ENCODE measurements at places on chromosomes 4 and X. TPM values are rescaled to one million over a fixed set of nuclear protein-coding genes. Genes with fewer than 3 reads are reported as not detected.

DNA sequence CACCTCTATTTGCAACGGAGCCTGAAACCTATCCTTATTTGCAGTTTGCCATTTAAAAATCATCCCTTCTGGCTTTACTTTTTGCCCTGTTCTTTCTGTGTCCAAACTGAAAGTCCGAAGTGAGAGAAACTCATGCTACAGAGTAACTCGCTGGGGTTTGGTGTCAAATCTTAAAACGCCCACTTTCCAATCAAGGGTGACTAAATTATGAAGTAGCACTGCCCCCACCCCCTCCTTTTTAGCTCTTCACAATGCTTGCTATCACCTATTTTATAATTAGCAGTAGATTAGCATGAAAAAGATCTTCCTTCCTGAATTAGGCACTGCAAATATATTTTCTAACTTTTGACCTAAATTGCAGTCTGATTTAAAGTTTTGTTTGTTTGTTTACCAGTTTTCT lies 52.5 kb downstream of the VGLL1 start:
- no peak for DNase-seq

GRCh38 chr4:71882113-71882841 lies 98.4 kb upstream of the GC start:
- DNase-seq, result no peak

DNA sequence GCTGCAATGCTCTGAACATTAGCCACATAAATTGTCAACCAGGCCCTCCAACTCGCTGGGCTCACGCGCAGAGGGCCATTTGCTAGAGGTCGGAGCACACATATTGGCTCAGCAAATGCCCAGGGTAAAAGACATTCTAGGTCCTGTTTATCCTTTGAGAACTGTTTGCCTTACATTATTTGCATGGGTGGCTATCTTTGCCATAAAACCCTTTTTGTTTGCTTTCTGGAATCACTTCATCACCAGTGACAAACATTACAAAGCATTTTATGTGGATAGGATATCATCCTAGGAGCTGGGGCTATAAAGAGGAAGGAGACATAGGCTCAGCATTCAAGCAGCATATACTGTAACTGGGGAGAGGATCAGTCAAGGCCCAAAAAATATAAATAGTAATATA lies 149.2 kb upstream of the RAI2 start:
- DNase-seq, result no peak

Gene SH3TC1
- 1.4 TPM for total RNA-seq

- DNase-seq, result no peak
These were observed 158.3 kb downstream of the DMD start for GRCh38 chrX:33053001-33053400.

DNA sequence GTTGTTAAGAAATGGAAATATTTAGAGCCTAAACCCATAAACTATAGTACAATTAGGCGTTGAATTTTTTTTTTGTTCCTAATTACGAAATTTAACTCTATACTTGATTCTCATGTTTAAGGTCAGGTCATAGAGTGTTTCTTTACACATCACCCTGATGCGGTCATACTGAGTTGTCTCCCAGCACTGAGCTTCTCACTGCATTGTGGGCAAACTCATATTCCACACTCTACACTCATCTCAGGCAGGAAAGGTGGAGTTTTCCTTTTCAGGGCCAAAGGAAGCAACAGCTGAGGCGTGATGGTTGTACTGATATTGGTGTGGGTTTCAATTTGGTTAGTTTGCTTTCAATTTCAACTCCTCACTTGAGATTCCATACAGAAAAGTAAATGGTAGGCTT lies 75.4 kb downstream of the FAT4 start:
- no peak for DNase-seq

DNA sequence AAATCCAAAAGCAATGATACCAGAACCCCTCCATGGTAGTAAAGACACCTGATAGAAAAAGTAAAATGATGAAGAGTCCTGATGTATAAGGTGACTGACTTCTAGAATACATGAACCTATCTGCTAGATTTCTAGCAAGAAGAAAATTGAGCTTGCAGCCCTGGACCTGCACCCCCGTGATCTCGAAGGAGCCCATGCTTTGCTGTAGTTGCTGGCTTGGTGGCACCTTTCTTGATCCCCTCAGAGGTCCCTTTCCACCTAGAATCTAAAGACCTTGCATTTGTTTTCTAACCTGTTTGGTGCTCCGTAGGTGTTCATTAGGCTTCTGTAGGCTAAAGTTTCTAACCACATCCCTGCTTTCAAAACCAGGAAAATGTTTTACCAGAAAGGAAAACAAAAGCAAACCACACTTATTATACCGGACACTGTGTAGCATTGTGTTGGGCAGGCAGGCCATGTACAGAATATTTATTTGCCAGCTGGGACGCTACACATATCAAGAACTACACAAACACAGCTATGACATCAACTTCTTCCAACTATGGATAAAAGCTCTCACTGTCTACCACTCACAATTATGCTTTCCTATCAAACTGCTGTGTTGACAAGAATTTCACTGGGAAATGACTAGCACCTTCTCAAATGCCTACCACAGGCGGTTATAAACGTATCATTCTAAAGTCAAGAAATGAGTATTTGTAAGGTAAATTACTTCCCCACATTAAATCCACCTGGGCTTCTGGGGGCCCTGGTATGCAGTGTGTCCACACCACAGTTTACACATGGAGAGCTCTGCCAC lies 316.2 kb downstream of the UNC5C start:
- no peak for DNase-seq

- DNase-seq, result no peak
These were observed 59.1 kb downstream of the MRPL1 start for GRCh38 chr4:77921701-77922100.

DNA sequence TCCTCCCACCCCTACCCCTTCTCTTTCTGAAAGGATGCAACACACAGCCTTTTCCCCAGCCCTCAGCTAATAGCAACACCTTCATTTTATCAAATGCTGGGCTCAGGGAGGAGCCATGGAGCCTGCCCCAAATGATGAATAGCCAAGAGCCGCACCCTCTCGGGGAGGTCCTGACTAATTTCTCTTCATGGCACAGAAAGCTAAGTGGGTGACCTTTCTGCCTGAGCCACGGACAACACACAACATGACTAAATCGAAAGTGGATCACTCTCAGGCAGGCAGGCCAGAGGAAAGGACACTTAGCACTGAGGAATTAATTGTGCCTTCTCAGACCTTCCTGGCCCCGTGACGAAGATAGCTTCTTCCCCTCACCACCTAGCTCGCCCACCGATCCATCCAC lies 165.1 kb upstream of the RAI2 start:
- DNase-seq, result no peak

DNA sequence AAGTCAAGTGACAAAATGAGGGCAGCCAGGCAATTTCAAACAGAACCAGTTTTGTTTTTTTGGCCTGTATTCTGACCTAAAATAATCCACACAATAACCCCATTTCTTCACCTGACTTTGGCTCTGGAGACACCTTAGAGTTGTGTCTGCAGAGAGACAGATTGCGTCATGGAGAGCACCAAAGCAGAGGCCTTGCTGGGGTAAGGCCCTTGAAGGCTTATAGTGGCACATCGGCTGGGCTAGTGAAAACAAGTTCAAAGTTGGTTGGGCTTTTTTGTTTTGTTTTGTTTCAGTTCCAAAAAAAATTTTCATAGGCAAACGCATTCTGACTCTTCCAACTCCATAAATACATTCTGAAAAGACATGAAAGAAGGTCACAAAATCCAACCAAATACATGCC lies 34.4 kb downstream of the PARM1 start:
- no peak for DNase-seq

DNA sequence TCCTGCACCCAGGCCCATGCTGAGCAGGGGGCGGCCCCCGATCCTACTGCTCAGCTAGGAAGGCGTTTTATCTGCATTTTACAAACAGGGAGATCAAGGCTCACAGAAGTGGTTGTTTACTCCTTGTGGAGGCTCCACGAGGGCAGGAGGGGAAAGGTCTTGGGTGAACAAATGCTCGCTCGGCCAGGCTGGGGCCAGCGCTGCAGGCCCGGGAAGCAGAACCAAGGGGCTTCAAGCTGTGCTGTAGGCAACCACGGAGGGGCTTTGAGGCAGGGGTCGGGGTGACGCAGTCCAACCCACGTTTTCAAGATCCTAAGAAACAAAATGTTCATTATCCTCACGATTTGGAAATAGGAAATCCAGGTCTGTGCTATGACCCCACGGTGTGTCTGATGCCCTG lies 125.8 kb downstream of the HMX1 start:
- peak; percentile 46 for DNase-seq

GRCh38 chrX:3450881-3451570 lies 104.6 kb upstream of the MXRA5 start:
- no peak for DNase-seq

- DNase-seq, result peak; percentile 82
These were observed 11.3 kb downstream of the PNCK start for GRCh38 chrX:153662266-153662665.

Gene GPRASP1
- total RNA-seq, result 3.6 TPM

DNA sequence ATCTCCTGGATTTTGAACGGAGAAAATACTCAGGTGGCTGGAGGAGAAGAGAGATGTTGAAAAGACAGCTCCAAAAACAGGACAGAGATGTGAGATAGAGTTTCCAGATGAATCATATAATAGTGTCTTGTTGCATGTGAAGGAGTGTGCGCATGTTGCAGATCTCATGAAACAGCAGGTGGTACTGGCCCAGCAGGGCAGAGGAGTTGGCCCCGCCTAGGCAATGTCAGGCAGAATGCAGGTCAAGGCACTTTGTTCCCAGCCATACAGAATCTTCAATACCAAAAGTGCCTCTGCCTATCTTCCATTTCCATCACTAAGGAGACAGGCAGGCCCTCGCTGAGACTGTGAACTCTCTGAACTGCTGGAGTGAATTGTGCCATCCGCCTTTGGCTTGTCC lies 63.9 kb upstream of the FAT1 start:
- DNase-seq, result no peak

- DNase-seq, result no peak
These were observed 270.8 kb downstream of the FSTL5 start for GRCh38 chr4:161892951-161893350.

DNA sequence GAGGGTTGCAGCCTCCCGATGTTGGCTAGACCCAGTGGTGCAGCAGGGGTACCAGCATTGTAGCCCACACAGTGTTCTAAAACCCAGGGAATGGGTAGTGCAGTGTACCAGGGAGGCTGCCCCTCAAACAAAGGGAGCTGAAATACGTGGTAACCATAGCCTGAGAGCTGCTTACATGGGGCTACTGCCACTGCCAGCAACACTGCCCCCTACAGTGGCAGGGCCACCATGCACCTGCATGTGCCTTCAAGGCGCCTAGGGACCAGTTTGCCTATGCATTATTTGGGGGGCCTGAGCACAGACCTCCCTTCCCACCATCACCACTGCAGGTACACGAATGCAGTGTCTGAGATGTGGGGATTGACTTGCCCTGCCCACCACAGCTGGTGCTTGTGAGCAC lies 21.0 kb upstream of the BMP15 start:
- no peak for DNase-seq

DNA sequence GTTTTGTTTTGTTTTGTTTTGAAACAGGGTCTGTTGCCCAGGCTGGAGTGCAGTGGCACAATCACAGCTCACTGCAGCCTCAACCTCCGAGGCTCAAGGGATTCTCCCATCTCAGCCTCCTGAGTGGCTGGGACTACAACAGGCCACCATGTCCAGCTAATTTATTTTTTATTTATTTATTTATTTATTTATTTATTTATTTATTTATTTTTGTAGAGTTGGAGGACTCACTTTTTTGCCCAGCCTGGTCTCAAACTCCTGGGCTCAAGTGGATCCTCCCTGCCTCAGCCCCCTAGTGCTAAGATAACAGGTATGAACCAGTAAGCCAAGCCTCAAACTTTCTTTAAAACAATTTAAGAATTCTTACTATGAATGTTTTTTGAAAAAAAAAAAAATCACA lies 26.6 kb upstream of the PLS3 start:
- no peak for DNase-seq

GRCh38 chr4:186020793-186021407 lies 48.1 kb upstream of the TLR3 start:
- no peak for DNase-seq

DNA sequence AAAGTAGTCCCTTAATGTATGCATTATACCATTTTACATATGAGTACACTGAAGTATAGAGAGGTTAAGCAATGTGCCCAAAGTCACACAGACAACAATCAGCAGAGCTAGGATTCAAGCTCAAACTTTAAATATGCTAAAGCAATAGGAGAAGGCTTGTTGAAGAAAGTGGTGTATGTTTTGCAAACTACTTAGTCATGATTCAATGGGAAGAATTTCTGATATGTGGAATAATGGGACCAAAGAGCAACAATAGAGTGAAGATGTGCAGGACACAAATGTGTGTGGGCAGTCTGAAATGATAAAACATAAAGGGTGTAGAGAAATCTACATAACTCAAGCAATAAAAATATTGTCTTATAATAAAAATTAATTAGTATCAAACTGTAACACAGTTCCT lies 109.0 kb upstream of the ARSJ start:
- DNase-seq, result no peak

Gene POF1B
- total RNA-seq, result not detected

Gene C4orf17
- not detected for total RNA-seq

DNA sequence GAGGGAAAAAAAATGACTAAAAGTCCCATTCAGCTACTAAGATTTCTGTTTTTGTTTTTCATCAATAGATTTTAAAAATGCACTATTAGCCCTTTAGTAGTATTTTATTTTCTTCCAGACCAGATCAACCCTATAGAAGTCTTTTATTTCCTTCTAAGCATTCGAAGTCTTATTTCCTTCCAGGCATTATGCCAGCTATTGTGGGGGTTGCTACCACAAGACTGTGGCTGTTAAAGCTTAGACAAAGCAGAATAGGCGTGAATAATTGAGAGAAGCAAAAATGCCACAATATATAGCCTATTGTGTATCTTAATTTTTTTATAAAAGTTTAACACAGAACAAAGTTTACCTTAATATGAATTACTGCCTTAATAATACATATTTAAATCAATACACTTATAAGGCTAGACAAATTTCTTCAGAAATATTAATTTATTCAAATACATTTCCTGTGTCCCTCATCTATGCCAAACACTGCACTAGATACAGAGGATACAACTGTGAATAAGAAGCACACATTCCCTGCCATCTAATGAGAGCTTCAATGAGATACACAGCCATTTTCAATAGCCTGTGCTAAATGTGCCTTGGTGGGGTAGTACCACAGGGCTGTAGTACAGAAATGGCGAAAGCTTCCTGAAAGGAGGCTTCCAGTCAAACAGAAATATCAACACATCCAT lies 33.1 kb downstream of the SLC10A7 start:
- DNase-seq, result no peak

Gene PDE5A
- total RNA-seq, result 17.0 TPM

- no peak for DNase-seq
These were observed 12.4 kb downstream of the GPAT3 start for GRCh38 chr4:83548151-83548905.

Gene ENPEP
- 2.2 TPM for total RNA-seq

Gene EPGN
- 1.1 TPM for total RNA-seq

DNA sequence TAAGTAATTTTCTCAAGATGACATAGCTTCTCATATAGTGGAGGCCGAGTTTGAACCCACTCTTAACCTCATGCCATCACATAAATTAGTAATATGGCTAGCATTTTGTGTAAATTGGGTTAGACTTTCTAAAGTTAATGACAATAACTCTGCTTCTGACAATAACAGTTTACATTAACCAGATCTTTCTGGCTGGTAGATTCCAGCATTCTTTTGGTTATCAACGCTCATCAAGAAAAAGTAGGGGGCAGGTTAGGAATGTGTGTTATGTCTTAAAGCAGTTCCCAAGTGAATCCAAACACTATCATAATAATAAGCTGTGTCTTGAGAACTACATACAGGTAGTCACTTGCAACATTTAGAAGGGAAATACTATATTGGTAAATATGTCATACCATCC lies 162.5 kb downstream of the PRDM5 start:
- no peak for DNase-seq

Gene G3BP2
- total RNA-seq, result 161 TPM

Measured in chondrocyte (in vitro differentiated cells).